Lung (tissue), 17 donors: ENCODE measurements at places on chromosomes 13 and 19. TPM values are rescaled to one million over a fixed set of nuclear protein-coding genes. Genes with fewer than 3 reads are reported as not detected.

KASH5 gene
- not detected for total RNA-seq

MUC16 gene
- total RNA-seq: 1.1 TPM

SPACA6 gene
- 19.7 TPM for total RNA-seq

CAPS gene
- total RNA-seq: 333 TPM

KLF5 gene
- total RNA-seq: 58.6 TPM

ZIM2 gene
- total RNA-seq: 1.6 TPM

LILRB3 gene
- 88.0 TPM for total RNA-seq

CDX2 gene
- total RNA-seq: 0.12 TPM

DNA sequence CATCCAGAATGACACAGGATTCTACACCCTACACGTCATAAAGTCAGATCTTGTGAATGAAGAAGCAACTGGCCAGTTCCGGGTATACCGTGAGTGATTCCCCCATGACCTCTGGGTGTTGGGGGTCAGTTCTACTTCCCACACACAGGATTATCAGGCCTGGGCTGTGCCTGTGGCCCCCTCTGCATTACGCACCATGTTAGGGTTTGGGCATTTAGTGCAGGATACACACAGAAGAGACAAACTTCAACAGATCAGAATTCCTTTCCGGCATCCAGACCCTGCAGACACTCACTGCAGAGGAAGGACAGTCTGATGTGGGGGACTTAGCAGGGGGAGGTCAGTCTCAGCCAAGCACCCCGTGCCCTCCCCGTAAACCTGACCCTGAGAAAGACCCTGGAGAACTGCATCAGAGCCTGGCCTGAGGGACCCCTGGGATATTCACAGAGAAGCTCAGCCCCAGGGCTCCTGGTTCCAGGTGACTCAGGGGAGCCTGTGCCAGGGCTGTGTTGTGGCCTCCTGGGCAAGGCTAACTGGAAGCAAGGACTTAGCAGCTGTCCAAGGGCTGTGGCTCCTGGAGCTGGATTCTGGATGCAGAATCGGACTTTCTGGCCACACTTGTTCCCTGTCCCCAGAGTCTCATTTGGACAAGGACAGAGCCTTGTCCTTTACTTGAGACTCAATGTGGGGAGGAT lies 1.7 kb downstream of the CEACAM5 start:
- DNase-seq: no peak
- no peaks in the 10 kb centered on the region for H3K36me3 ChIP-seq
- H3K4me3 ChIP-seq: no peak overlapping the region
- H3K27me3 ChIP-seq: no peaks in the 10 kb centered on the region
- no peaks in the 10 kb centered on the region for H3K4me1 ChIP-seq
- no peak overlapping the region for H3K27ac ChIP-seq

DNA sequence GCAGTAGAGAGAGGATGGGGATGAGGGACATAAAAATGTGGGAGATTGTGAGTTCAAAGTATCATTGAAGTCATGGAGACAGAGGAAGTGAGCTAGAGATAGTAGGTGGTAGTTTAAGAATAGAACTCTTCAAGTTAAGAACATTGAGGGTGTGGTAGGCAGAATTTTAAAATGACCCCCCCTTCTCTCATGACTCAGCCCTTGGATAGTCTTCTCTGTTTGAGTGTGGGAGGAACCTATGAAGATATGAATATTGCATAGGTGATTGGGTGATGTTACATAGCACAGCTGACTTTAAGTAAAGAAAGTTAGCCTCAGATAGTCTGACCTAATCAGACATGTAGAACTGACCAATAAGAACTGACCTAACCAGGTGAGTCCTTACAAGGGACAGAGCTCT lies 418.6 kb downstream of the FOXO1 start:
- no peaks in the 10 kb centered on the region for H3K4me1 ChIP-seq
- H3K27ac ChIP-seq: no peak overlapping the region
- no peak for DNase-seq
- no peaks in the 10 kb centered on the region for H3K27me3 ChIP-seq
- H3K4me3 ChIP-seq: no peak overlapping the region

DNA sequence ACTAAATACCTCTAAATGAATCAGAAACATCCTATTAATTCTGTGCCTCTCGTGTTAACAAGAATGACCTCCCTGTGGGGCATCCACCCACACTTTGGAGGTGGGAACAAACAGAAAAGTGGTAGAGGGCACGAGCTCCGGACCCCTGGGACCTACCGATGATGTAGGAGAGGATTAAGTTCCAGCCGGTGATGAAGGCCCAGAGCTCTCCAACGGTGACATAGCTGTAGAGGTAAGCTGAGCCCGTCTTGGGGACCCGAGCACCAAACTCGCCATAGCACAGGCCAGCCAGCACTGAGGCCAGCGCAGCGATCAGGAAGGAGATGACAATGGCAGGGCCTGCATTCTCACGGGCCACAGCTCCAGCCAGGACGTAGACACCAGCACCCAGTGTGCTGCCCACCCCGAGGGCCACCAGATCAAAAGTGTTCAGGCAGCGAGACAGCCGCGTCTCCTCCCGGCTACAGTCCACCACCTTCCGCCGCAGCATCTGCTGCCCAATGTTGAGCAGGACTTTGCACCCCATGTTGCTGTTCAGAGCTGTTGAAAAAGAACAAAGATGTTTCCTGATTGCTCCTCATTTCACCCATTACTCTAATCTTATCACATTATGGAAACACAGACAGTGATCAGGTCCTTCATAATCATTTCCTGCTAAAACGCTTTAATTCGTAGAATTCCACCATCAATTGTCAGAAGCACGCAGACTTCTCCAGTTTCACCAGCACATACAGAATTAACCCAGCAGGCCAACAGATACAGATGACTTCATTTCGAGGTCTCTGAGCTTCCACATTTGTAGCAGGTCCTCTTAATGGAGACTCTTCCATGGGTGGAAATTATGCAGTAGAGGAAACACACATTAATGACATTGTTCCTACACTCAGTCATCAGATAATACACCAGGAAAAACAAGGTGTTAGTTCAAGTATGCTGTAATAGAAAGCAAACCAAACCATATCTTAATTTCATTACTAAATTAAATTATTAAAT lies 59.5 kb downstream of the SLC7A1 start:
- no peak overlapping the region for H3K27ac ChIP-seq
- no peak overlapping the region for H3K4me3 ChIP-seq
- DNase-seq: no peak
- peaks cover 11% of the 10 kb centered on the region for H3K36me3 ChIP-seq
- no peaks in the 10 kb centered on the region for H3K27me3 ChIP-seq
- peaks cover 3% of the 10 kb centered on the region for H3K4me1 ChIP-seq

DNA sequence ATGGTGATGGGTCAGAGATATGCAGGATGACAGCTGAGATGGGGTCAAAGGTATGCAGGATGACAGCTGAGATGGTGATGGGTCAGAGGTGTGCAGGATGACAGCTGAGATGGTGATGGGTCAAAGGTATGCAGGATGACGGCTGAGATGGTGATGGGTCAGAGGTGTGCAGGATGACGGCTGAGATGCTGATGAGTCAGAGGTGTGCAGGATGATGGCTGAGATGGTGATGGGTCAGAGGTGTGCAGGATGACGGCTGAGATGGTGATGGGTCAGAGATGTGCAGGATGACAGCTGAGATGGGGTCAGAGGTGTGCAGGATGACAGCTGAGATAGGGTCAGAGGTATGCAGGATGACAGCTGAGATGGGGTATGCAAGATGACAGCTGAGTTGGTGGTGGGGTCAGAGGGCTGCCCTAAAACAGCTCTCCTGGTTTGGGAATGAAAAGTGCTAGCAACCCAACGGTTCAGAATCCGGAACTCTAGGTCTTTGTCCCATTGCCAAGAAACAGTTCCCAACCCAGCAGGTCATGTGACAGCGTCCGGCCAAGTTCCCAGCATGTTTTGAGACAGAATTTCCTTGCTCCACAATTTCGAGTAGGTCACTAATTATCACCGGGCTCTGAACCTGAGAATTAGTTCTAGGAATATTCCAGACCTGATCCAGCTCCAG lies 3.2 kb downstream of the SELENOW start:
- no peak for DNase-seq
- peaks cover 16% of the 10 kb centered on the region for H3K36me3 ChIP-seq
- peaks cover 5% of the 10 kb centered on the region for H3K4me1 ChIP-seq
- no peak overlapping the region for H3K27ac ChIP-seq

DNA sequence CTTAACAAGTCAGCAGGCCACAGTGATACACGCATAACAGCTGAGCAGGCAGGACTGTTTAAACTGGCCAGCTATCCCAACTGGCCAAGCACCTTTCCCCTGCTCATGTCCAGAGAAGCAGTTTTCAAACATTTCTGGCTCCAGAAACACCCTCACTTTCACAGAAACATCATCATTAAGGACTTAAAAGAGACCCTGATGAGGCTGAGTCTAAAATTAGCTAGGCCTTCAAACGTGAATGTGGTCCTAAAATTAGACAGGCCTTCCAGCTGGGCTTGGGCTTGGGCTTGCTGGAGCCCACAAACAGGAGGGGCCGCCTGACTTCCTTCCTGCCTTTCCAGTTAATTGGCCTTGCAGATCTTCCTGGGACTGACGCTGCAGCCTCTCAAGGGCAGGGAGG lies 334.2 kb downstream of the DNAJC15 start:
- DNase-seq: no peak
- H3K27me3 ChIP-seq: no peaks in the 10 kb centered on the region
- H3K4me1 ChIP-seq: peaks cover 3% of the 10 kb centered on the region
- no peak overlapping the region for H3K27ac ChIP-seq
- no peak overlapping the region for H3K4me3 ChIP-seq

- DNase-seq: peak; percentile 30
- H3K27ac ChIP-seq: peak overlapping the region; percentile 71
- peaks cover 25% of the 10 kb centered on the region for H3K4me1 ChIP-seq
- H3K36me3 ChIP-seq: no peaks in the 10 kb centered on the region
Measured at GRCh38 chr19:45955905-45956608, 17.6 kb downstream of the NOVA2 start.

DNA sequence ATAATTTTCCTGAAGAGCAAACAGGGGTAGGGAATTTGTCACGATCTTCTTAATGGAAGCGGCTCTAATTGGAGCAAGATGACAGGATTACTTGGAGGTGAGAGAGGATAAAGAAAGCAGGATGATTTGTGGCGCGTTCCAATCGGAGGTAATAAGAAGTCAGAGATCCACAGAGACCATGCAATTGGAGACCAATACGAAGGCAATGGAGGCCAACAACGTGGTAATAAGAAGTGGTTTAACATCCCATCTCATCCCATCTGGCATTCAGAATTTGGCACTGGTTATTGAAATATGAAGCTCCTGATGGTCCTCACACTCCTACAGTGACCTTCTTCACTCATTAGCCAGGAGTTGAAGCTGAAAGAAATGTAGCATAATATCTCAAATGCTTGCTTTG lies 130.6 kb downstream of the DLEU7 start:
- no peak overlapping the region for H3K4me3 ChIP-seq
- H3K27me3 ChIP-seq: no peaks in the 10 kb centered on the region
- no peaks in the 10 kb centered on the region for H3K36me3 ChIP-seq
- H3K27ac ChIP-seq: no peak overlapping the region

GRCh38 chr13:21060338-21061028 lies 903 bp downstream of the LATS2 start:
- no peaks in the 10 kb centered on the region for H3K27me3 ChIP-seq
- peak overlapping the region; percentile 99 for H3K27ac ChIP-seq
- peak overlapping the region; percentile 98 for H3K4me3 ChIP-seq
- no peaks in the 10 kb centered on the region for H3K36me3 ChIP-seq

DNA sequence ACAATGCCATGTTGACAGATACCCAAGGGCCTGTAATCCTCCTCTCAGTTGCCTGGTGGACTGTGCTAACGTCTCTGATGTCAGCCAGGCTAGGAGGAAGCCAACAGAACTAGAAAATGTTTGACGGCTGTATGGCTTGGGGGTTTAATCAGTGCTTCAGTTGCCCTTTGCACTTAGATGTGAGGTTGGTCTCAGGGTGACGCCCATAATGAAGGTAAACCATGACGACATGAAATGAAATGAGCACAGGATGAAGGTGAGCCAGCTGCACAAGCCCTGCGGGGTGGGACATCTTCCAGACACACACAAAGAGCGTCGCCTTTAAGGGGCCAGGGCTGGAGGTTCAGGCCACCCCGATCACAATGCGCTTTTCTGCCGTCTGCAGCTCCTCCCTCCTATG lies 127.2 kb downstream of the CRYL1 start:
- H3K4me1 ChIP-seq: no peaks in the 10 kb centered on the region
- no peak overlapping the region for H3K4me3 ChIP-seq
- no peak for DNase-seq
- H3K36me3 ChIP-seq: peaks cover 2% of the 10 kb centered on the region
- no peaks in the 10 kb centered on the region for H3K27me3 ChIP-seq
- no peak overlapping the region for H3K27ac ChIP-seq

DNA sequence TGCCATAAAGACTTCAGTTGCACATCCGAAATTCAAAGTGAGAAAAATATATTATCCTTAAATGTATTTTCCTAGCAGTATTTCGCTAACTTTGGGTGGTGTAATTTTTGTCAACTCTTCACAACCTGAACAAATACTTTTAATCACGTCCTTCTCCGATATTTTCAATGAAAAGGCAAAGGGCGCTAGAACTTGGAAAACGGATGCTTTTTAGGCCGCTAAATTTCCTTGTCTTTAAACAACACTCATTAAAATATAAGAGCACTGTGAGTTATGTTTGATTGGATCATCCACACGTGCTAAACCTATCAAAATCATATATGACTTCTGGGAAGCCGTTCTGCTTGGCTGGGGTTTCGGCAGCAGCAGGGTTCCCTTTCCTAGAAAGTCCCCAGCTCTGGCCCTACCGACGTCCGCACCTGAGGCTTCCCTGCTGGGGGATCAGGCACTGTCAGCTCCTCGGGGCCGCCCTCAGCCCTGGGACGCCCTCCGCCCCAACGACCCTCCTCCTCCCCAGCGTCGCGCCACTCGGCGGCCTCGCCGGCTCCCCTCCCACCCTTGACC lies 462 bp upstream of the MPHOSPH8 start:
- peak overlapping the region; percentile 89 for H3K27ac ChIP-seq
- H3K36me3 ChIP-seq: peaks cover 2% of the 10 kb centered on the region
- H3K4me1 ChIP-seq: peaks cover 5% of the 10 kb centered on the region
- DNase-seq: no peak
- H3K4me3 ChIP-seq: peak overlapping the region; percentile 69
- H3K27me3 ChIP-seq: no peaks in the 10 kb centered on the region

DNA sequence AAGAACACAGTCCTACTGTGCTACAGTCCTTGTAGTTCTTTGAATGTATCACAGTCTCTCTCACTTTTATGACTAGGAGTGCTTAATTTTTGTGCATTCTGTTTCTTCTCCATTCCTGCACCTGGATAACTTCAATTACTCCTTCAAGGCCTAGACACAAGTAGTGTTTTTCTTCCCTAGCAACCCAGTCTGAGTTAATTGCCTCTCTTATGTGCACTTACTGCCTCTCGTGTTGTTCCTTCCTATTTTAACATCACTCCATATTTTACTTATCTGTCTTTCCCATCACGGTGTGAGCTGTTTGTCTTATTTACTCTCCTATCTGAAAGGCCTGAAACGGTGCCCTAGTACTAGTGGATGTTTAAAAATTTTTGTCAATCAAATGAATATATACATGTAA lies 101.5 kb downstream of the HS6ST3 start:
- H3K36me3 ChIP-seq: no peaks in the 10 kb centered on the region
- H3K27ac ChIP-seq: no peak overlapping the region
- no peaks in the 10 kb centered on the region for H3K27me3 ChIP-seq
- no peaks in the 10 kb centered on the region for H3K4me1 ChIP-seq
- no peak for DNase-seq
